ENCODE measurements at places on chromosomes 16 and 17.

DNA sequence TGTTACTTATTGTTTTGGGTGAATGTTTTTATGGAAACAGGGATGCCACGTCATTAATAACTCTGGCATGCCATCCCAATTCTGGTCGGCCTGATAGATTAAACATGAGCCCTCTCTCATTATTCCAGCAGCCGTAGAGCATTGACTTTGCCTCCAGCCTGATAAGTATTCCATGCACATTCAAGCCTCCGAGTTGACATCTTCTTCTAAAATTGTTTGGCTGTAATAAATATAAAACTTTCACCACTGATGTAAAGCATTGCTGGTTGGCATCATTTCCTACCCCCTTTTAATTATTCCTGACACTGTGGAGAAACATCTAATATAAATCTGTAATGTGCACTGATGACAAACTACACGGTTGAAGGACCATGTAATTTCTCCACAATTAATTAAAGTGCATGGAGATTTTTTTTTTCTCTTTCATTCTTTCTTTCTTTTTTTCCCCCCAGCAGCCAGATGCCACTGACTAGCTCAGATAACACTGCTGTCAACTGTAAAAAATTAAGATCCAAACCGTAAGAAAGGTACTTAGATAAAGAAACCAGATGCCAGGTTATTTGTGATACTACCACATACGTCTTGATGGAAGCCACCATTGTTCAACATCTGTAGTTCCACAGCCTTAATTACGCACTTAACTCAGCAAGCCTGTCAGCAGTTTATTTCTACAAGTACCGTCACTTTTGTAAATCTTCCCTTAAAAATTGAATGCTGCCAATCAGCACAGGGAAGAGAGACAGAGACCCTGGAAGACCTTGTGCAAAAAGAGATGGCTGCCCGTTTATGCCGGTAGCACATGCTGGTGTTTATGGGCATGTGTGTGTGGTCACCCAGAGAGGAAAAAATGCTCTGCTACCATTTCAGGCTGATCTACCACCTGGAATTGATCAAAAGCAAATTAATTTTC lies 237.7 kb downstream of the IRX3 start:
- DNase-seq: no peak

- no peak for DNase-seq
Measured at GRCh38 chr16:15990902-15991301, 41.5 kb downstream of the ABCC1 start.

DNA sequence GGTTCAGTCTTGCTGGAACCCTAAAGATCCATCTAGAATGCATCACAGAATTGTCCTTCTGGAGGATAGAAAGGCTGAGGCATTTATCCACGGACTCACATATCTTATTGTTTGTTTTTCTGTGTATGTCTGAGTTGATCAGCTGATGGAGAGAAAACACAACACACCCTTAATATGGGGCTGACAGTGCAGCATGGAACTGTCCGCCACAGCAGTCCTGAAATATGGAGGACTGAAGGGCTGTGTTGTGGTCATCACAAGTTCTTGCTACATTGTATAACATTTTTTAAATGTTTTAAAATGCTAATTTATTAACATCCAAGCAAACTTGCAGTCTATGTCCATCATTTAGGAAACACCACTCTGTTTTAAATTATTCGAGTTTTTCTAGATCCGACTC lies 448.9 kb upstream of the ERCC4 start:
- no peak for DNase-seq

DNA sequence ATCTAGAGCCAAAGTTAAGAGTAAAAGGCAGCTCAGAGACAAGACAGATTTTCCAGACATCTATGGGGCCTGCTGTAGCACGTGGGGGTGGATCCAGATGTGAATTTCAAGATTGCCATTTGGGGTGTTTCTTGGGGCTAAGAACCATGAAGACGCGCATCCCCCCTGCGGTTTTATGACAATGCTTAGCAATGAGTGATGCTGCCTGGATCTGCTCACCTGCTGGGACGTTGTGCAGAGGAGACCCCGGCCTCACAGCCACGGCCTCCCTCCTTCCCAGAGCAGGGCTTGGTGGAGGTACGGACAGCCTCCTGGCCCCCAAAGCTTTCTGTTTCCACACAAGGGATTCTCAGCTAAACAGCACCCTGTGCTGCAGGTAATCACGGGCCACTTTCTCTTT lies 151.5 kb upstream of the DYNLRB2 start:
- no peak for DNase-seq

DNA sequence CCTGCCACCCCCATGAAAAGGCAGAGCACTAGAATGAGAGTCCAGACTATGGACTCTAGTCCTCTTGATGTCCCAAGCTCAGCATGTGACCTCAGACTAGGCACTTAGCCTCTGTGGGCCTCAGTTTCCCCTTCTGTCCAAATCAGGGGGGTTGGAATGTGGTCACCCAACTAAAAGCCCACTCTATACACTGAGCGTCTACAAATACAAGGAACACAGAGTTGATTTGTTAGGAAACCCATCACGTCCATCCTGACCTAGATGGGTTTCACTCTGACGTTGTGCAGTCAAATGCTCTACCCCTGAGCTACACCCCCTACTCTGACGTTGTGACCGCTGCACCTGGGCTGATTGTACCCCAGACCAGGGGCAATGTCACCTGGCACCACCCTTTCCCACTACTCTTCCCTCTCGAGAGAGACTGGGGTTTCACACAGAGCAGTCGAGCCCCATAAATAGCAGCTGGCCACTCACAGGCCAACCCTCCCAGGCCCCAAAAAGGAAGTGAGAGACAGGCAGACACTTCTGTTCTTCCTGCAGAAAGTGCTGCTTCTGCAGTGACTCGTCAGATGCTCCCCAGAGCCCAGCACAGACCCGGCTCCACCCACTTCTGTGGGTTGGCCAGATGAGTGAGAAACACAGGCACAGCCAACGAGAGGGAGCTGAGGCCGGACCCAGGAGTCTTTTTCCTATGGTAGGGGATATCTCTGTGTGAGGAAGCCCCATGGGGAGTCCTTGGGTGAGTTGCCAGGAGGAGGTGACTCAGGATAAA lies 16.1 kb upstream of the TNFRSF13B start:
- DNase-seq: peak; percentile 94

- DNase-seq: no peak
Measured at GRCh38 chr16:73768786-73769203, 527.8 kb upstream of the PSMD7 start.

- peak; percentile 11 for DNase-seq
Measured at GRCh38 chr16:52861614-52862022, 191.1 kb downstream of the CHD9NB start.

GRCh38 chr16:3514621-3515020 lies 13.8 kb downstream of the CLUAP1 start:
- DNase-seq: no peak

- no peak for DNase-seq
Measured at GRCh38 chr17:76538941-76539570, 788 bp upstream of the PRCD start.

GRCh38 chr17:348012-348411 lies 4.6 kb downstream of the RPH3AL start:
- no peak for DNase-seq

GRCh38 chr17:16381496-16381820 lies 567 bp downstream of the UBB start:
- DNase-seq: no peak

- DNase-seq: no peak
Measured at GRCh38 chr17:77374170-77374936, 233.6 kb downstream of the SEC14L1 start.

DNA sequence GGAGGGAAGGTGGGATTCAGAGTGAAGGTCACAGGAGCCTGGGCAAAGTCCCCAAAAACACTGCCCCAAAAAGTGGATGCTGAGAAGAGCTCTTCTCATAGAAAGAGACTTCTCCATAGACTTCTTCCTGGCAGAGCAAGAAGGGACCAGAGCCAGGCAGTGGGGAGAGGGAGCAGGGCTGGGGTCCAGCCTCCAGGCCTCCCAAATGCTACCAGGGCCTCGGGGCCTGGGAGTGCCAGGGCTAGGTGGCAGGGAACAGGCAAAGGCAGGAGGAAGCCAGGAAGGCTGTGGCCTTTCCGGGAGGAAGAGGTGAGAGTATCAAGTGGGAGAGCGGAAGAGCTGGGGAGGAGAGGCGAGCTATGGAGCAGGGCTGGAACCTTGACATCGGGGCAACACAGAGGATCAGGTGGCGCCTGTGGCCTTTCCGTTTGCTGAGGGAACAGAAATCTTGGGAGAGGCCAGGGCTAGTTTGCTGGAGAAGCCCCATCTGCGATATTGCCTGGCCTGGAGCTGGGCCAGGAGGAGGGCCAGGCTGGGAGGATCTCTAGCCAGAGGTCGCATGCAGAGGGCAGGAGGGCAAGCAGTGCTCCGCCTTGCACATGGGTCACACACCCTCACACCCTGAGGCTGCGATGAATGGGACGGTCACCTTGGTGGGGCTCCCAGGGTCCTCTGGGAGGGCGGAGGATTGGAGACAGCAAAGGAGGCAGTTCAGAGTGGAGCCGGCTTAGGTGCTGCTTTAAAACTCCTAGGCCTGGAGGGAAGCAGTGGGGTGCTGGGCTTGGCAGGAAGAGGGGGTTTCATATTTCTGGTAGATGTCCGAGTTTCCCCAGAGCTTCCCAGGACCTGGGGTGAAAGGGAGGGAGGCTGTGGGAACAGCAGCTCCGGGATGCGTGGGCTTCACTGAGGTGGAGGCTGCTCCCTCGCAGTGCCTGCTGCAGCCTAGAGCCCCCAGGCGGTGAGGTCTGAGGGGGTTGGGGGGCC lies 3.4 kb downstream of the SLC16A5 start:
- no peak for DNase-seq

DNA sequence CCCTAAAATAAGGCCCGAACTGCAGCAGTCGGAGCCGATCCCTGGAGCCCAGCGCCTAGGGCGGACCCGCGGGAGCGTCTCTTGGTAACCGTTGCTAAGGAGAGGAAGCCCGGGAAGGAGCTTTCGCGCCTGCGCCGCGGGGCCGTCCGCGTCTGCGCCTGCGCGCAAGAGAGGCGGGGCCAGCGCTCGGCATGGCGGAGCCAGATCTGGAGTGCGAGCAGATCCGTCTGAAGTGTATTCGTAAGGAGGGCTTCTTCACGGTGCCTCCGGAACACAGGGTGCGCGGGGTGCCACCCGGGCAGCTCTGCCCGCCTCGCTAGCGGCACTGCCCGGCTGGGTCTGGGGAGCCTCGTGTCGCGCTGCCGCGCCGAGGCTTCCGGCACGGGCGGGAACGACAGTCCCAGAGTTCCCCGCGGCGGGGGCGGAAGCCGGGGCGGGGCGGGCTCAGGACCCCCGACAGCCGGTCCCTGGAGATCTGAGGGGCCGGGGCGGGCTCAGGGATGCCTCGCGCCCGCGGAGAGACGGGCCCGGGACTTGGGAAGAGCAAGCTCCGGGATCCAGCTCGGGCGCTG lies at the start of gene CDK10:
Gene CDK10 (plus strand): TSS at position 170 of the 572 bp plus-strand sequence. CDS start 22 bp downstream, at position 192.
- peak; percentile 84 for DNase-seq

GRCh38 chr16:29029168-29029994 lies 44.5 kb downstream of the LAT start:
- peak; percentile 91 for DNase-seq

- no peak for DNase-seq
Measured at GRCh38 chr17:71548540-71549190, 572.2 kb upstream of the SOX9 start.

DNA sequence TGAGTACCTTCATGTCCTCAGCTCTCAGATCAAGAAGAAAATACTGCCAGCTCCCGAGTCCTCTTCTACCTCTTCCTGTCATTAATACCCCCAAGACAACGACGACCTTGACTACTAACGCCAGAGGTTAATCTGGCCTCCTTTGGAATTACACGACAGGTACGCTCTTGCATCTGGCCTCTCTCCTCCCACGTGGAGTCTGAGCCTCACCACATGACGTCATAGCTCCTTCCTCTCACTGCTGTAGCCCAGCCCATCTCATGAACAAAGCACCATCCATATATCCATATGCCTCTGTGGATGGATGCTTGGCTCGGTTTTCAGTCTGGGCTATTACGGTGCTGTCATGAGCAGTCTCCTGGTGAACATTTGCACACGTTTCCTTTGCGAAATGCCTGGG lies 110.2 kb upstream of the TNRC6C start:
- no peak for DNase-seq

- DNase-seq: peak; percentile 94
Measured at GRCh38 chr17:58337600-58338453, 9.2 kb upstream of the TSPOAP1 start.

DNA sequence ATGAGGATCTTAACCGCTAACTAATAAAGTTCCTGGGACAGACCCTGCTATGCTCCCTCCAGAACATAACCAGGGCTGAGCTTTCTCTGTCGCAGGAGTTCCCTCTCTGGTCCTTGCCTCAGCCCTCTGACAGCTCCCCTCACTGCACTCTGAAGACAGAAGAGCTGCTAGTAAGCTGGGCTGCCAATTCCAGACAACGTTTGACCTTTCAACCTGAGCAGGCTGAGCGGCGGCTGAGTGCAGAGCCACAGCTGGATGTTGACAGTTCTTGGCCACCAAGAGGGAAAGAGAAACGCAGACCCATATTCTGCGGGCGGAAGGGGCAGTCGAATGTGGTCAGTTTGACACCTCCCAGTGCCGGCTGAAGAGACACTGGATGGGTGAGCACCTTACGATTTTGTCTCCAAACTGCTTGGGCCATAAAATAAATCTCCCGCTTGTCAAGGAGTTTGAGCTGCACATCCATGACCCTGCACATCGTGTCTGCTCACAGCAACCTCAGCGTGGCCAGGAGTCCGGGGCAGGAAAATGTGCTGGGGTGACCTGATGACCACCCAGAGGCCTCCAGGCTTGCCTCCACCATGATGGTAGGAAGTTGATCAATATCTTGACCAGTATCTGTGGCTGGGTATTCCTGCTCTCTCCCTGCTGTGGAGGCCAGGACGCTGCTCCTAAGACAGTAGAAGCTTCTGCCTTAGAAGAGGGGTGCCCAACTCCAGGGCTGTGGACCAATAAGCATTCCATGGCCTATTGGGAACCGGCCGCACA lies 209.2 kb downstream of the PARN start:
- DNase-seq: no peak

DNA sequence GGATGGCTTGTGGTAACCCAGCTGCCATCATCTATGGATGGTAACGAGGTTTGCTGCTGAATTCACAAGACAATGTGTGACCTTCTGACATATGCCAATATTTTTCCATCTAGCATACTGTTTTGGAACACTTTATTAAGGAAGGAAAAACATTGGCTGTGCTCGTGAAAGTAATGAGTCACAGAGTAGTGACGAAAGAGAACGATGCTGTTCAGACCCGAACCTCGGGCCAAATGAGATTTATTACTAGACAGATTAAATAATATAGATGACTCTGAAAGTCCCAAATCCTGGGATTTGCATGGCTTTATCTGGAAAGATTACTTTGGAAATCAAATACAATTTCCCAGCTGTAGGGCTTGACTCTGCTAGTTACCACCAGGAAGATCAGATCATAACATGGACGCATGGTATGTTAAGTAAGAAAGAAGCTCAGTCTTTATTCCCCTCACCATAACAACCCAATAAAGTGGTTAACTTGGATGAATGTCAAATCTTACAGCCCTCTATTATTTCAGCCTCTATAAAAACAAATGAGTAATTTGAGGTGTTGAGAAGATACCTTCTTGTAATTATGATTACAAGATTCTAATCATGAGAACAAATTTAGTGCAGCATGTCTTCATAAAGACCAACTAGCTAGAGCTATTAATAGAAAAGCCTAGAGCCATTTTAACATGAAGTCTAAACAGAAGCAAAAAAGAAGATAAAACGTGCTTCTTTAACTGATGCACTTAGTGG lies 32.6 kb downstream of the ERN1 start:
- DNase-seq: no peak

GRCh38 chr17:72152387-72152929 lies 31.6 kb downstream of the SOX9 start:
- no peak for DNase-seq

All from RPMI8226 (cell line).